ENCODE measurements at places on chromosomes 2 and 18.

DNA sequence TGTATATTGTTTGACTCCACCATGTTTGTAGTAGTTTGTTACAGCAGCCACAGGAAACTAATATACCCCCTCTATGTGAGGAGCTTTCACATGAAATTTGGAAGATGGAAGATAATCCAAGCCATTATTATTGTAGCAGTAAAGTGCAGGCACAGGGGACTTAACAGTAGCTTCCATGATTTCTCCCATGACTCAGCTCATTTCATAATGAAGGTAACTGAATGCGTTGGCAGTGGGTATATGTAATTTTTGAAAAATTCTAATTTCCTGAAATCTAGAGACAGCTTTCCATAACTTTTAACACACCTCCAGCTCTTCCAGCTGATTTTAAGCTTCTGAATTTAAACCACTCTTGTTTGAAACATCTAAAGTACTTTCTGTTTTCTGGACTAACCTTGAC lies 181.2 kb downstream of the NR4A2 start:
- no peak for DNase-seq

GRCh38 chr2:7722212-7722910 lies 805.1 kb downstream of the RNF144A start:
- DNase-seq = no peak

- DNase-seq = no peak
Measured at GRCh38 chr2:64586883-64587481, 62.9 kb downstream of the AFTPH start.

DNA sequence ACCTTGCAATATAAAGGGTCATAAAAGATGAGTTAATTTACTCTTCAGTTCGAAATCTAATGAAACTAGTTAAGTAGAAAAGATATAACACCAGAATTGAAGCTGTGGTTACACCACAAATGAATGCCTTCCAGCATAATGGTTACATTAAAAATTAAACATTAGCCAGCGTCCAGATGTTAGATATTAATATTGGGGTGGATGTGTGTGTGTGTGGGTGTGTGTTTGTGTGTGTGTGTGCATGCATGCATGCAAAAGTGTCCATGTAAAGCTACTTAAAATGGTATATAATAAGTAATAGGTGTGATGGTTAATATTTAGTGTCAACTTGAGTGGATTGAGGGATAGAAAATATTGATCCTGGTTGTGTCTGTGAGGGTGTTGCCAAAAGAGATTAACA lies 170.4 kb upstream of the FN1 start:
- no peak for DNase-seq

- no peak for DNase-seq
Measured at GRCh38 chr2:128791985-128792320, 473.3 kb upstream of the HS6ST1 start.

DNA sequence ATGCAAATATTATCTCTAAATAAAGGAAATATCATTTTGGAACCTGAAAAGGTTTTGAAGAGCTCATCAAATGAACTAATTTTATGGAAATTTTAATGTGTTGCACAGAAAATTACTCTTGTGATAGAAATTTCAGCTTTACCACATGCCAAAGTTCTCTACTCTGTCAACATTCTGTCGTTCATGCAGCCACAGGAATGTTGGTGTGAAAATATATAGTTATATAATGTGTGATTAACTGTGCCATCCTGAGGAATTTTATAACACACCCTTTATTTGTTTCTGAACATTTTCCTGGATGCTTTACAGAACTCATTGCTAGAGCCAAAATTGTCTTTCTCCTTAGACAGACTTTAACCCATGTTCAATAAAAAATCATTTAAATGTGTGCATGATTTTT lies 202.5 kb upstream of the SLC8A1 start:
- DNase-seq = no peak

- DNase-seq = no peak
Measured at GRCh38 chr18:49591271-49591670, 29.4 kb downstream of the LIPG start.

- DNase-seq = no peak
Measured at GRCh38 chr2:69171116-69171896, 158.3 kb downstream of the ANTXR1 start.

GRCh38 chr2:200345975-200346374 lies 39.5 kb downstream of the SPATS2L start:
- DNase-seq = no peak

DNA sequence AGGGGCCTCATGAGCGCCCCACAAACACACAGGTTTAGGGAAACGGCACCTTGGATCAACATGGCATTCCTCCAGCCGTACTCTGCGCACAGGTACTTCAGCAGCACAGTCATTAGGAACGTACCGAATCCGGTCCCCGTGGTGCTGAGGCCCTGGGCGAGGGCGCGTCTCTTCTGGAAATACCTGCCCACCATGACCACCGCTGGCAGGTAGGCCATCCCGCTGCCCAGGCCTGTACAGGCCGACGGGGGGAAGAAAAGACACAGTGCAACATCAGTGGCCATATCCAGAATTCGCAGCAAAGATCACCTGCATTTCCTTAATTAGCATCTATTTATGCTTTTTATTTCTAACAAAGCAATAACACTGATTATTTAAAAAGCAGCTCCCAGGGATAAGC lies 22.2 kb downstream of the SLC16A14 start:
- DNase-seq = no peak

- DNase-seq = no peak
Measured at GRCh38 chr18:45562567-45563479, 52.5 kb upstream of the SLC14A2 start.

- DNase-seq = no peak
Measured at GRCh38 chr2:39657287-39657937, 8.3 kb upstream of the TMEM178A start.

DNA sequence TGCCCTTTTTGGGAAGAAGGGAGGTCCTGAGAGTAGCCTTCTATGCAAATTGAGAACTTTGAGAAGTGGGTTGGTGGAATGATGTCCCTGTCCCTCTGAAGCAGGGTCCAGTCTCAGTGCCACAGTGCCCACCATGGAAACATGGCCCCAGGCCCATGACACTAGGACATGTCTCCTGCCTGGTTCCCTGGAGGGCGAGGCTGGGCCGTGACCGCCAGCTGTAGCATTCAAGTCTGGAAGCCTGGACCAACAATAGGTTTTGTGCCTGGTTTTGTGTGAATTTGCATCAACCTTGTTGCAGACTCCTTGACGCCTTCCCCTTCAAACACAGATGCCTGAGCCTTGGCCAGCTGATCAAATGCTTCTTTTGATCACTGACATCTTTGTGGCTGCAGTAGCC lies 27.5 kb downstream of the ARID5A start:
- no peak for DNase-seq

- no peak for DNase-seq
Measured at GRCh38 chr2:70995426-70995729, 705 bp upstream of the TEX261 start.

DNA sequence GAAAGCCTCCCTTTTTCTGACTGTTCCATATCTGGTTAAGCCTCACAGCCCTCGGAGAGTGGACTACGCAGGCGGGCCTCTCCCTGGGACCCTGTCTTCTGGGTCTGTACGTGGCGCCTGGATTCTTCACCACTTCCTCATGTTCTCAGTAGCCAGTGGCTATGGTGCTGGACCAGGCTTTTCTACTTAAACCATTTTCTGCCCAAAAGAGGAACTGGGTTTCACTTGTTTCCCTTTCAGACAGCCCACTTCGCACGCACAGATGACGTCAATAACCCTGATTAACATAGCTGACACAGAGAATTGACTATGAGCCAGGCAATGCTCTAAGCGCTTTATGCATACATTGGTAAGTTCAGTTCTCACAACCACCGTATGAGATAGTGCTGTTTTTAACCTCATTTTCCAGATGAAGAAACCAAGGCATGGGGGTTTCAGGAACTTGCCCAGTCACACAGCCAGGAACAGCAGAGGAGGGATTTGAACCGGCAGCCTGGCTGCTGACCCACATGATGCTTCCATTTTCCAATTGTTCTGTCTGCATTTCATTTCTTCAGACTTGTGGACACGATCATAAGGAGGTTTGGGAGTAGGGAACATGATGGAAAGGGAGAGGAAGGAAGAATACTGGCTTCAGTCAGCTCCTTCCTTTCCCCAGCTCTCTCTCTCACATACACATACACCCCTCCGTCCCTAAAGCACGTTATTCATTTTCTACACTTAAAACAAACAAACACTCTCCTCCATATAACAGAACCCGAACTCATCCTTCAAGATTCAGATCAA lies 41.7 kb downstream of the MYOM1 start:
- DNase-seq = no peak

GRCh38 chr2:22274661-22275060 lies 1110.3 kb upstream of the KLHL29 start:
- DNase-seq = no peak

DNA sequence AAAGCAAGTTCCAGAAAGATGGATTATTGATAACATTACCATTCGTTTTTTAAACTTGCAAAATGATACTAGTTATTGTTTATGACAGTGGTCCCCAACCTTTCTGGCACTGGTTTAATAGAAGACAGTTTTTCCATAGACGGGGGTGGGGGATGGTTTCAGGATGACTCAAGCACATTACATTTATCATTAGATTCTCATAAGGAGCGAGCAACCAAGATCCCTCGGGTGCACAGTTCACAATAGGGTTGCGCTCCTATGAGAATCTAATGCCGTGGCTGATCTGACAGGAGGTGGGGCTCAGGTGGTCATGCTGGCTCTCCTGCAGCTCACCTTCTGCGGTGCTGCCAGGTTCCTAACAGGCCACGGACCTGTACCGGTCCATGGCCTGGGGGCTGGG lies 86.2 kb downstream of the BCL2 start:
- no peak for DNase-seq

DNA sequence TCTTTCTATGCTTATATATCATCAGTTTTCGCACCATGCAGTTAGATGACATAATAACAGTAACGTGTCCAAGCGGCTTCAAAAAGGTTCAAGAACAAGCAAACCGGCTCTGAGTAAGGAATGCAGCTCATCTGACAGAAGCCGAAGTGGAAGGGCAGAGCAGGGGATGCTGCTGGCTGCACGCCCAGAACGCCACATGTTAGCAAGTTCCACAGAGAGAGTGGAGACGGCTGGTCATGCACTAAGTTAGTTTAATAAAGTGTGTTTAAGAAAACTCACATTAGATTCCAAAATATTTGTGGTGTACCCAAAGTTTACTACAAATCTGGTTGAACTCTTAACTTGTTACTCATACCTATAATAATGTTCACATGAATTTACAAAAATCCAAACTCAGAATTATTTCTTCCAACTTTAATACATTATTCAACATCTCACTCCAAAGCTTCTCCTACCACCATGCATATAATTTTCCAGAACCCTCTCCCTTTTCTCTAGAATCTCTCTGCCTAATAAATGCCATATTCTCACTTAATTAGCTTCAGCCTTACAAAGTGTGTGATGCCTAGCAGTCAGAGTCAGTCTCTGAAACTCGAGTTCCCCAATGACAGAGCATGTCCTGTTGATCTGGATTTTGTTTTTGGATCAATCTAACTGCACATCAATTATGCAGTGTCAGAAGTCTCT lies 170.0 kb downstream of the DNAH7 start:
- peak; percentile 81 for DNase-seq

GRCh38 chr2:83650898-83651297 lies 808.2 kb downstream of the SUCLG1 start:
- DNase-seq = peak; percentile 26

GRCh38 chr2:230903231-230904150 lies 21.6 kb downstream of the GPR55 start:
- DNase-seq = no peak

- no peak for DNase-seq
Measured at GRCh38 chr2:179917272-179917671, 55.9 kb upstream of the ZNF385B start.

Data from left lung (tissue), 14 donors.